ENCODE measurements at places on chromosomes 2 and 18.
A peak's percentile ranks its signal among the peaks of the same experiment; 100 is the strongest.

- no peak for DNase-seq
Measured at GRCh38 chr18:26403491-26403890, 144.9 kb downstream of the KCTD1 start.

DNA sequence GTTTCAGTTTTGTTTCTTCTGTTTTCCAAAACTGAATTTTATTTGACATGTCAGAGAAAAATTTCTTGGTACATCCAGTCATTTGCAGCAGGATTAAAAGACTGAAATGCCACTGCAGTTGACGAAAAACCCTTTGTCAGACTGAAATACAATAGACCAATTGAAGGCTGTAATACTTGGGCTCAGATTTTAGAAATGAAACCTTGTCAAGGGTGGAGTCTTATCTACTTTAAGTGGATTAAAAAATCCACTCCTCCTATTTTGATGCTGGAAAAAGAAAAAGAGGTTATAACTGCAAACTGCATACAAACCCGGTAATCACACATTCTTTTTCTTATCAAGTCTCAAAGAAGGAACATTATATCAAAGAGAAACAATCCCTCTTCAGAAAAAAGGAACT, 80.2 kb upstream of the NEUROD1 start:
- DNase-seq: no peak

- peak; percentile 41 for DNase-seq
Measured at GRCh38 chr2:217610401-217610814, 392.4 kb downstream of the TNS1 start.

DNA sequence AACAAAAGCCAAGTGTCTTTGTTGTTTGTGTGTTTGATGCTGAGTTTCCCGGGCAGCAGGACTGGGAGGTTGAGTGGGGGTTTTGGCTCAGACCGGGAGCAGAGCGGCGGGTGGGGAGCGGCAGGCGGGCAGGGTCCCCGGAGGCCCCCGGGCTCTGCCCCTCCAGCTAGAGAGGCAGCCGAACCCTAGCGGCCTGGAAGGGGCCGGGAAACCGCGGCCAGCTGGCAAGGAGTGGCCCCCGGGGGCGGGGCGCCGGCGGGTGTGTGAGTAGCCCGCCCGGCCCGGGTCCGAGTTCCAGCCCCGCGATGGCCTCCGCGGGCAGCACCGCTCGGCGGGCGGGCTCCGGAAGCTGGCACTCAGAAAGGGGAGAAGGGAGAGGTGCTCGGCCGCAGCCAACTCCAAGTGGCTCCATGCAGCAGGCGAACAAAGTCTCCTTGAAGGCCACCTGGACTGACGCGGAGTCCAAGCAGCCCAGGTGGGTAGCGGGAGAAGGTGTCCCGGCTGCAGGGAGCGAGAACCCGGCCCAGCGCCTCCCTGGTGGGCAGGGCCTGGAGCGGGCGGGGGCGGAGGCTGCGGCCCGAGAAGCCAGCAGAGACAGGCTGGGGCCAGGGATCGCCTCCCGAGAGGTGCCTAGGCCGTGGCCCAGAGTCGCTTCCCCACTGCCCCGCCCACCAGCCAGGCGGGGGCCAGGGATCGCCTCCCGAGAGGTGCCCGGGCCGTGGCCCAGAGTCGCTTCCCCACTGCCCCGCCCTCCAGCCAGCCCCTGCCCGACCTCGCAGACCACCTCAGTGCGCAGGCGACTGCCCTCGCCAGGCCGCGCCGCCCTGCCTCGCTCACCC, at the start of gene ANKRD53:
ANKRD53 (plus strand) TSS at position 290 of the 839 bp plus-strand sequence; CDS start at position 306, 16 bp downstream.
- peak; percentile 34 for DNase-seq

DNA sequence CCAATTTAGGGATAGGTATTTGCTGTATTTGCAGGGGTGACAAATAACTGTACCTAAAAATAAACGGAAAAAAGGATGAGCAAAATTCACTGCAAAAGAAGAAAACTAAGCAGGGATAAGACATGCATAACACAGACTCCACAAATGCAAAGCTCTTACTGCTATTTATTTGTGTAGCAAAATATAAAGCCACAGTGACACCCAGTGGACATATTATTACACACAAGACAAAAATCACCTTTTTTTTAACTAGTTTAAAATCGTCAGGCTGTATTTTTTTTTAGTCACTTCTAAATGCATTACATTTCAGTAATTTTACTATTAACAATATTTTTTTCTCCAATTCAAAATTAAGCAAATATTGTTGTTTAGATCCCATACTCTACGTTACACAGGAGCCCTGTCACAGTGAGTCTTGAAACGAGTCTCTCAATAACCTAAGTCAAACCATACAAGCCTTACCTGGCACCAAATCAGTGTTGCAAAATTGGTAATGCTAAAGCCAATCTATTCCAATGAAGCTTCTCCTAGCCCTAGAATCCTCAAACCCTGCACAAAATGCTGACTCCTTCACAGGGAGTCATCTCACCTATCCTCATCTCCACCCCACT, 23.7 kb downstream of the METTL4 start:
- DNase-seq: peak; percentile 5

GRCh38 chr2:236908439-236909192, 177.1 kb upstream of the COPS8 start:
- DNase-seq: no peak

- no peak for DNase-seq
Measured at GRCh38 chr18:48500517-48500916, 38.3 kb upstream of the CTIF start.

DNA sequence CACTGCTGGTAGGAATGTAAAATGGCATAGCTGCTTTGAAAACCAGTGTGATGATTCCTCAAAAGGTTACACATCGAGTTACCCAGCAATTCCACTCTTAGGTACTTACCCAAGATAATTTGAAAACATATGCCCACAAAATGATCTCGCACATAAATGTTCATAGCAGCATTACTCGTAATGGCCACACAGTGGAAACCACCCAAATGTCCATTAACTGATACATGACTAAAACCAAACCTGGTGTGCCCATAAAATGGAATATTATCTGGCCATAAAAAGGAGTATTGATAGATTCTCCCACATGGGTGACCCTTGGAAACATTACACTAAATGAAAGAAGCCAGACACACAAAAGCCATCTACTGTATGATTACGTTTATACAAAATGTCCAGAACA, 70.4 kb downstream of the ALPK2 start:
- no peak for DNase-seq

- DNase-seq: no peak
Measured at GRCh38 chr2:142426064-142426463, 295.2 kb upstream of the LRP1B start.

GRCh38 chr2:238063414-238064189, 2.8 kb downstream of the SCLY start:
- DNase-seq: no peak

DNA sequence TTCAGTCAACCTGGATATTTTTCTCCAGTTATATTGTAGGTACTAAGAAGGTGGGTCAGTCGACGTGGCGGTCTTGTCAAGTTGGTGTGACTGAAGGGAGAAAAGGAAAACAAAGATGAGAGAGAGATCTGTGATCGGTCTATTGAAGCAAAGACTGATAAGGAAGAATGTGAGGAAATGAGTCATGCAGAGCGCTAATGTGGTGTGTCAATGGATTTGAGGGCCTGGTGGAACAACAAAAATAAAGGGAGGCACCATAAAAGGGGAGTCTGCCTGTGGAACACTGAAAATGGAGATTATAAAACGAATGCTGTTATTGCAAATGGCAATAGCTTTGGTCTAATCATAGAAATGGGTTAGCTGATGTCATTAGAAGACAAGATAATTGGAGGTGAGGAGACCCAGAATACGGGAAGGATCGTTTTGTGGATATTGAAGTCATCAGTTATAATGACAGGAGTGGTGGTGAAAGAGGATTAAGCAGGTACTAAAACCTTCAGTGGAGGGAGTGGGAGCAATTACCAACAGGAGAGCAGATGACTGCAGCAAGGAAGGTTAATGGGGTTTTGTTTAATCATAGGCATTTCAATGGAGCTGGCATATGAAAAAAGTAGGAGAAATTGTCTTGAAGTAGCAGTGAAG, 599.1 kb upstream of the FSHR start:
- no peak for DNase-seq

- DNase-seq: no peak
Measured at GRCh38 chr2:40513201-40513600, 61.3 kb upstream of the SLC8A1 start.

- DNase-seq: no peak
Measured at GRCh38 chr2:216643986-216644659, 10.9 kb downstream of the IGFBP2 start.

GRCh38 chr2:157431176-157431575, 12.7 kb downstream of the CYTIP start:
- no peak for DNase-seq

DNA sequence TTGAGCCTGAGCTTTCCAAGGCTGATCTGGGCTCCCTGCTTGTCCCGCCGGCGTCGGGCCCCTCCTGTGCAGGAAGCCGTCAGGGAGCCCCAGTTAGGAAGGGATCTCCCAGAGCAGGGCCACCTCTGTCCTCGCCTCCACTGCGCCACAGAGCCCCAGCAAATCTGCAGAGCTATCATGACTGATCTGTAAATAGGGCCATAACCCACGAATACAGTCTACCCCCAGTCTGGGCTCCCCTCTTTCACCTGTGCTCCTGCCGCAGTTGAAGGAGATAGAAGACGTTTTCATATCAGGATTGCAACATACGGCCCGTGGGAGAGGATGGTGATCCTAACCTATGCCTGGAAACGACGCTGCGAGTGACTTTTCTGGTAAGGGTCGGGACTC, 138.7 kb downstream of the PTGR3 start:
- DNase-seq: no peak

DNA sequence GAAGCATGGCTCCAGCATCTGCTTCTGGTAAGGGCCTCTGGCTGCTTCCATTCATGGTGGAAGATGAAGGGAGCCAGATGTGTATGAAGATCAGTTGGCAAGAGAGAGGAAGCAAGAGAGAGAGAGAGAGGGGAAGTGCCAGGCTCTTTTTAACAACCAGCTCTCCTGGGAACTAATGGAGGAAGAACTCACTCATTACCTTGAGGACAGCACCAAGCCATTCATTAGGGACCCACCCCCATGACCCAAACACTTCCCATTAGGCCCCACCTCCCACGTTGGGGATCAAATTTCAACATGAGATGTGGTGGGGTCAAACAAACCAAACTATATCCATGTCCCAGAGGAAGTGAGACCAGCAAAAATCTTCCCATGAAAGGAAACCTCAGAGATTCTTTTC, 124.8 kb upstream of the SIX2 start:
- DNase-seq: no peak

DNA sequence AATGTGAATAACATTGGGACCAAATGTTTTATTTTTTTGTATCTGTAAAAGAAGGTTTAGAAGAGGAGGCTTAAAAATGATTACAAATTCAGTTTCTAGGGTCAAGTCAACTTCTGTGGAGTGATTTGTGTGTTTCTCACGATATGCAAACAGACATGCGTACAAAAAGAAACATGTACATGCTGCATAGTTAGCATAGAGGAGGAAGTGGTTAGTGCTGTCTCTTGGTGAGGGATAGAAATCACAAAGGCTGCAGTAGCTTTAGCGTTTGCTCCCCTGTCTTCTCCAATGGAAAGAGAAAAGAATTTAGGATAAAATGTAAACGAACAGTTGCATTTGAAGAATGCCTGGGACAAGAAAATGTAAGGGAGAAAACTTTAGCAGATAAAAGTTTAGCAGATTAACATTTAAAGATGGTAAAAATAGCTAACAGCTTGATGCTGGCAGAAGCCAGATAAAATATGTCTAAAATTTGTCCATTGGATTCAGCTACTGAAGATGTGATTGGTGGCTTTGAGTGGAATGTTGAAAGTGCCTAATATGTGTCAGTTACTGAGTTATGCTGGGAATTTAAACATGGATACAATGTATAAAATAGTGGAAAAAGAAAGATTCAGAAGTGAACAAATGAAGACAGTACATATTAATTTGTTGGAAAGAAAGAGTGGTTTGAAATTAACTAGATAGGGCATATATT, 44.9 kb downstream of the MALT1 start:
- no peak for DNase-seq

GRCh38 chr2:54613794-54614257, 109.6 kb upstream of the EML6 start:
- DNase-seq: no peak

DNA sequence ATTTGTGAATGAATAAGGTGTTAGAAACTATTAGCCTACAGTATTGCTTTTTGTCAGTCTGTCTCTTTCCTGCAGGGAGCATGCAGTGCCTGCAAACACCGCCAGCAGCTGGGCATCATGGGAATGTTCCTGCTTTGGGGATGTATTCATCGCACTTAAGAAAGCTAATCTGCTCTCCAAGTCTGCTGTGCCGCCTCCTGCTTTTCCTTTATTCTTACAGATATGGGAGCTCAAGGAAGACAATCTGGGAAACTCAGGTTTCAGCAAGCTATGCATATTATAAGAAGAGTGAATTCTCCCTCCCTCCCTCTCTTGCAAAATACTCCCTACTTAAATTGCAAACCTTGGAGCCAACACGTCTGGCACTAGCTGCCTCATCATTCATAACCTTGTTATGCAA, 479.2 kb upstream of the ACVR2A start:
- DNase-seq: no peak

- DNase-seq: no peak
Measured at GRCh38 chr2:152098496-152099366, at the start of gene CACNB4. Gene CACNB4 (minus strand): TSS chr2:152099044.

DNA sequence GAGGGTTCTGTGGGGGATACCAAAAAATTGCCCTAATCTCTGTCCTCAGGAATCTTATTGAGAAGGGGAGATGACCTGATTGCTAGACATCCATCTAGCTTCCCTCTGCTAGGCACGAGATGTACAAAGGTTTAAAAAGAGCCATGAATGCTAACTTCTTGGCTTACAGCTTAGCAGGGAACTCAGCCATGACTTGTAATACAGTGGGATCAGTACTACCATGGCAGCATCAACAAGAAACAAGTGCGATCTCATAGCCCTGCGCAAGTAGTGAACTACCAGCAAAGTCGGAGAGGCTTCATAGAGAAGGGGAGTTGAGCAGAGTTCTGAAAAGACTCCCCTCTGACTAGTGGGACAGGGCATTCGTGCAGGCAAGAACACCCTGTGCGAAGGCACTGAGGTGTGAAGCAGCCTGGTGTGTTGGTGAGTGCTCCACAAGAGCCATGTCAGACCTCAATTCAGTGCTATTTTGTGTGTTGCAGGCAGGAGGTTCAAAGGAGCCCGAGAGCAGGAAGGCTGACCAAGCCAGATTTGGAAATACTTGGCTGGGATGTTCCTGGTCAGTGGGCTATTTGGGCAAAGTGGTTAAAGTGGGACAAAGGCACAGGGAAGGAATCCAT, 130.0 kb downstream of the FMNL2 start:
- DNase-seq: no peak

DNA sequence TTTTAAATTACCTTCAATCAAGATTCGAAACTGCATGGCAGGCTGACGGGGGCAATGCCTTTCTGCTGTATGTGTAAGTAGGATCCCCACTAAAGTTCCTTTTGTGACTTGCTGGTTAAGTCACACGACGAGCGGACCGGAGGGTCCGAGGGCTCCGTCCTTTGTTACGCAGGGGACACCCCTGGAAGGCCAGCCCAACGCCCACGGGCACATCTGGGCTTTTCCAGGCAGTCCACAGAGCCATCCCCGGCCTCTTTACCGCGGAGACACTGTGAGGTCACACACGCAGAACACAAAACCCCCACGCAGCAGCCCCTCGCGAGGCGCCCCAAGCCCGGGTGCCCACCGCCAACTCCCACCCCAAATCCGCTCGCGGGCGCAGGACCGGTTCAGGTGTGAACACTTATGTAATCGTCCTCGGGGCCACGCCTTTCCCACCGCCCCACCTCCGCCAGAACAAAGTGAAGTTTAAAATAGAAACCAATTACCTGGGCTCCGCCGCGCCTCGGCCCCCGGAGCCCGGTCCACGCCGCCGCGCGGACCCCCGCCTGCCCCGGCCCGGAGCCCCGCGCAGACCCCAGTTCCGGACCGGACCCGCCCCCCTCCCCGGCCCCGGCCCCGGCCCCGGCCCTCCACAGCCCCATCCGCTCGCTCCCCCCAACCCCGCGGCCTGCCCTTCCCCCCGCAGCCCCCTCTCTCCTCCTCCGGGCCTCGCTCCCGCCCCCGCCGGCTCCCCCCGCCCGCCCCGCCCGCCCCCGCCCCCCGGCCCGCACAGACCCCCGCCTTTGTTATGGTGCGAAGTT, 4.2 kb downstream of the ZNF516 start:
- DNase-seq: no peak
